ENCODE measurements at places on chromosomes 6 and 20. TPM values are rescaled to one million over a fixed set of nuclear protein-coding genes. Genes with fewer than 3 reads are reported as not detected.

Gene VGLL2
- total RNA-seq, result not detected

Gene MYLK2
- total RNA-seq, result 0.40 TPM

Gene VSTM2L
- 0.20 TPM for total RNA-seq

Gene PCSK2
- not detected for total RNA-seq

Gene GHRH
- not detected for total RNA-seq

Gene PYGB
- 111 TPM for total RNA-seq

Gene MLN
- total RNA-seq, result not detected

Gene DCDC2
- not detected for total RNA-seq

Gene COL19A1
- not detected for total RNA-seq

Gene SLC2A4RG
- 14.5 TPM for total RNA-seq

Gene OTOR
- total RNA-seq, result not detected

Gene PDE7B
- 48.0 TPM for total RNA-seq

Gene LST1
- 0.14 TPM for total RNA-seq

Gene PAX1
- not detected for total RNA-seq

Gene BTN1A1
- total RNA-seq, result not detected

Gene TRAPPC3L
- 0.04 TPM for total RNA-seq

Gene NFS1
- total RNA-seq, result 48.5 TPM

Gene NKX2-2
- not detected for total RNA-seq

Gene CABLES2
- 1.2 TPM for total RNA-seq

Gene MED23
- total RNA-seq, result 30.3 TPM

Gene MMP24OS
- total RNA-seq, result 5.0 TPM

Gene KCNQ2
- total RNA-seq, result not detected

Gene HLA-DRB5
- not detected for total RNA-seq

Gene FRS3
- 1.2 TPM for total RNA-seq

Gene RBBP8NL
- not detected for total RNA-seq

Gene TEAD3
- total RNA-seq, result 0.33 TPM

Gene MACROD2
- 0.95 TPM for total RNA-seq

Gene SSTR4
- not detected for total RNA-seq

Gene SNAP91
- under 0.01 TPM for total RNA-seq

Gene TRIM31
- total RNA-seq, result not detected

Gene ENTPD6
- total RNA-seq, result 68.0 TPM

Gene EDN1
- total RNA-seq, result 496 TPM

Gene FAM217B
- total RNA-seq, result 3.2 TPM

Gene RRAGD
- total RNA-seq, result 0.95 TPM

Gene STMND1
- not detected for total RNA-seq

Gene MYB
- total RNA-seq, result 0.13 TPM

Gene BEND3
- 2.0 TPM for total RNA-seq

Gene SNPH
- total RNA-seq, result 6.4 TPM

Gene SMPD2
- 10.7 TPM for total RNA-seq

Gene BPI
- total RNA-seq, result not detected

Gene EEF1A2
- total RNA-seq, result 0.32 TPM

Gene CST3
- 132 TPM for total RNA-seq

Gene TCP11
- total RNA-seq, result 0.18 TPM

Gene RIMS1
- total RNA-seq, result 0.67 TPM

Gene TRIM15
- total RNA-seq, result not detected

Gene PHF10
- total RNA-seq, result 40.4 TPM

Gene HDGFL1
- total RNA-seq, result not detected

Gene TFEB
- total RNA-seq, result 4.4 TPM

Gene MRAP2
- 13.3 TPM for total RNA-seq

Gene RBM39
- 325 TPM for total RNA-seq

Gene HFE
- 3.3 TPM for total RNA-seq

Gene CAP2
- 15.8 TPM for total RNA-seq

Gene RAET1G
- 0.67 TPM for total RNA-seq

Gene SYCP2
- 0.28 TPM for total RNA-seq

Gene SPEF1
- total RNA-seq, result not detected

Gene SAMD5
- total RNA-seq, result 2.6 TPM

Gene SASH1
- 89.6 TPM for total RNA-seq

Gene GPR63
- 0.11 TPM for total RNA-seq

Gene ECT2L
- not detected for total RNA-seq

Gene PPP1R3G
- 0.39 TPM for total RNA-seq
